ENCODE measurements at places on chromosomes 12 and 14. TPM values are rescaled to one million over a fixed set of nuclear protein-coding genes. Genes with fewer than 3 reads are reported as not detected.

DNA sequence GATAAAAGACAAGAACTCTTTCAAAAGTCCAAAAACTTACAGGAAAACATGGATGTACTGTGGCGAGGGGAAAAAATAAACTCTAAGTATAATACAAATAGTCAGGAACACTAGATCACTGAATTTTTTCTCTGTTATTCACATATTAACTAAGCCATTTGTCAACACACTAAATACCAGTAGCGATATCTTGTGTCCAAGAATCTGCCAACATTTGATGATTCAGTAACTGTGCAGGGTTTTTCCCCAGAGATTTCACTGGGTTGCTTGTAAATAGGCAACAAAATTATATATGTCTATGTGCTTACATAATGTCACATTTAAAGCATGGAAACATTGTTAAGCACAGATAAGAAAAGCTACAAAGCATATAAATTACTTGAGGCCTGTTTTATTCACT, 205.9 kb downstream of the KIF21A start:
- no peaks in the 10 kb centered on the region for H3K4me1 ChIP-seq
- H3K27me3 ChIP-seq, result no peaks in the 10 kb centered on the region
- H3K4me3 ChIP-seq, result no peak overlapping the region
- H3K36me3 ChIP-seq, result no peaks in the 10 kb centered on the region
- H3K27ac ChIP-seq, result no peak overlapping the region

DNA sequence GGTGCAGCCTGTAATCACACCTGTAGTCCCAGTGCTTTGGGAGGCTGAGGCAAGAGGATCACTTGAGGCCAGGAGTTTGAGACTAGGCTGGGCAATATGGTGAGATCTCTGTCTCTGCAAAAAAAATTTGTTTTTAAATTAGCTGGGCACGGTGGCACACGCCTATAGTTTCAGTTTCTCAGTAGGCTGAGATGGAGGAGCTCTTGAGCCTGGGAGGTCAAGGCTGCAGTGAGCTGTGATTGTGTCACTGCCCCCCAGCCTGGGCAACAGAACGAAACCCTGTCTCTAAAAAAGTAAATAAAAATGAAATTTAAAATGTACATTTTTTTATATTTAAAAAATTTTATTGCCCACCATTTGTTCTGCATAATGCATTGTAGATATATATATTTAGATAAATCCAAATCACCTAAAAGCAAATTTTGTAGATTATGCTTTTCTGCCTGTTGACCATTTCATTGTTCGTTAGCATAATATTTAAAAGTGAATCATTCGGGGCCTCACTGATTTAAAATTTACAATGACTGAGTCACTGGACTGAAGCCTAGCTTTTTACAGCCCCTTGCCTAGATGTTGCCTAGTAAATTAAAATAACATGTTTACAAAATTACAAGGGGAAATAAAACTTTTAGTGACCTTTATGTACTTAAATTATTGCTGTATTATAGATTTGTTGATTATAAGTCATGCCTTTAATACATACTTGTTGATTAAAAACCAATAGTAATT, 87.9 kb downstream of the USP15 start:
- peak overlapping the region; percentile 77 for H3K27ac ChIP-seq
- H3K27me3 ChIP-seq, result no peaks in the 10 kb centered on the region
- peak overlapping the region; percentile 9 for H3K4me3 ChIP-seq
- peaks cover 8% of the 10 kb centered on the region for H3K36me3 ChIP-seq
- DNase-seq, result peak; percentile 56

- no peak overlapping the region for H3K27ac ChIP-seq
- no peaks in the 10 kb centered on the region for H3K36me3 ChIP-seq
- peaks cover 7% of the 10 kb centered on the region for H3K4me1 ChIP-seq
Observed at GRCh38 chr12:80814453-80814852, 97.7 kb downstream of the MYF5 start.

DNA sequence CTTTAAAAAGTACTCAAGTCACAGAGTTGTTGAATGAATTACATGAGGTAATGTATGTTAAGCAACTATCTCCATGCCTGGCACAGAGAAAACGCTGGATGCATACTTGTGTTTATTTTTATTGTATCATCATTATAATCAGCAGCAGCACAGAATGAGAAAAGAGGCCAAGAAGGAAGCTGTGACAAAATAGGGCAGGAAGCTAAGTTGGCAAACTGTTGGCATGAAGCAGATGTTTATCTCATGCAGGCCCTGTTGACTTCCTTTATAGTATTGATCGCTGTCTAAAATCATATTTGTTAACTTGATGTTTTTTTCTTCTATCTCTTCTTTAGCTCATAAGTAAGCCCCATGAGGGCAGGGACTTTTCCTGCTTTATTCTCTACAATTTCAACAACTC, 466.6 kb downstream of the TRHDE start:
- no peak for DNase-seq
- H3K4me3 ChIP-seq, result no peak overlapping the region
- no peak overlapping the region for H3K27ac ChIP-seq
- H3K4me1 ChIP-seq, result no peaks in the 10 kb centered on the region
- H3K27me3 ChIP-seq, result no peaks in the 10 kb centered on the region

DNA sequence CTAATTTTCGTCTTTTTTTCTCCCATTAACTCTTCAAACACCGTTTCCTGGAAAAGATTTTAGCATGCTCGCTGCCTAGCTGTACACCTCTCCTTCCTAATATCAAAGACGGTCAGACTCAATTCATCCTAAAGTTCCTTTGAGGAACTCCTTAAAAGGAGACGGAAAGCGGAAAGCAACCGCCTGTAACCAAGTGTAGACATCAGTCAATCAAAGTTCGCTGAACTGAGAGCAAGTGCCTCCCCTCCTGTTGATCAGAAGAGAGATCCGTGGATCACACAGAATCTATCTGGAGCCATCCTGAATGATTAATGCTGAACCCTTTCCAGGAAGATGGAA, 412 bp upstream of the TEP1 start:
- peaks cover 6% of the 10 kb centered on the region for H3K4me1 ChIP-seq
- H3K27me3 ChIP-seq, result 0 out of 2 replicates have a peak, but pooled peaks cover 2% of the 10 kb centered on the region
- H3K36me3 ChIP-seq, result no peaks in the 10 kb centered on the region
- DNase-seq, result no peak

GRCh38 chr12:52836491-52837412, 2.6 kb upstream of the KRT79 start:
- H3K4me3 ChIP-seq, result no peak overlapping the region
- no peak for DNase-seq
- H3K36me3 ChIP-seq, result no peaks in the 10 kb centered on the region
- peaks cover 5% of the 10 kb centered on the region for H3K27me3 ChIP-seq

- DNase-seq, result peak; percentile 81
- H3K4me3 ChIP-seq, result no peak overlapping the region
- no peaks in the 10 kb centered on the region for H3K36me3 ChIP-seq
- no peak overlapping the region for H3K27ac ChIP-seq
Observed at GRCh38 chr12:42666671-42667243, 77.2 kb upstream of the PRICKLE1 start.

Gene PPHLN1
- 96.9 TPM for total RNA-seq

GRCh38 chr12:42407306-42407705, 81.3 kb downstream of the PPHLN1 start:
- H3K4me1 ChIP-seq, result 0 out of 2 replicates have a peak, but pooled peaks cover 2% of the 10 kb centered on the region
- DNase-seq, result peak; percentile 30
- H3K4me3 ChIP-seq, result no peak overlapping the region
- H3K27me3 ChIP-seq, result no peaks in the 10 kb centered on the region
- H3K27ac ChIP-seq, result no peak overlapping the region

Gene ABCB9
- 5.6 TPM for total RNA-seq

Gene SMOC1
- 0.90 TPM for total RNA-seq

Gene PLXNC1
- 1.6 TPM for total RNA-seq

GRCh38 chr12:116202940-116203339, 74.6 kb downstream of the MED13L start:
- DNase-seq, result peak; percentile 30
- H3K27me3 ChIP-seq, result no peaks in the 10 kb centered on the region
- no peak overlapping the region for H3K27ac ChIP-seq
- no peak overlapping the region for H3K4me3 ChIP-seq
- no peaks in the 10 kb centered on the region for H3K36me3 ChIP-seq

DNA sequence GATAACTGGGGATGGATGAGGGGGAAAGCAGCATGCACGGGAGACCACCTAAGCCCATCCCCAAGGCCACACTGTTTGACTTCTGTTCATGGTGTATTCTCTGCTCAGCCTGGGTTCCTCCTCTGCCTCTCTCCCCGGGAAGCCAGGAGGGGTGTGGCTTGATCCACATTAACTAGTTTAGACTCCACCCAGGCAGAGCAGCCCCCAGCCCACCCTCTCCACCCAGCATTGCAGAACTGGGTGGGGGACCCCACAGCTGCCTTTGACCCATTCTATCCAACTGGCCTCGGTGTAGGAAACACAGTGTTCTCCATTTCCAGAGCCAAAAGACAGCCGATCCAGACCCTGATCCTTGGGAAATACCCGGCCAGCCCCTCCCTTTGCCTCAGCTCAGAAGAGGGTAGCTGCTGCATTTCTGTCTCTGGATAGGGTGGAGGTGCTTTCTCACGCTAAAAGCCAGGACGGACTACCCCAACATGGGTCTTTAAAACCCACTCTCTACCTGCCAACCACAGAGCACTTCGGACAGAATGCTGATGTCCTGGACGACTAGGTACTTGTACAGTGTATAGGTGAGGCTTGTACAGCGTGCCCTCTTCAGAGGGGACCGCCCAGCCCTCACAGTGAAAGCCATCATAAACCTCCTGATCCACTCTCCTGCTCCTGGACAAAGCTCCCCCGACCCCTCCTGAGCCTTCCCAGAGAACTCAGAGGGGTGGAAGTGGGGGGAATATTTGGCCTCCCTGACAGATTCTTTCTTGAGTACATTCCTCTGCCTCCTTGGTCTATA, 9.4 kb downstream of the SPRYD3 start:
- no peak overlapping the region for H3K4me3 ChIP-seq
- peaks cover 31% of the 10 kb centered on the region for H3K4me1 ChIP-seq
- no peaks in the 10 kb centered on the region for H3K27me3 ChIP-seq
- no peak for DNase-seq
